EL (cell line): ENCODE measurements at places on chromosomes 5 and 9.

DNA sequence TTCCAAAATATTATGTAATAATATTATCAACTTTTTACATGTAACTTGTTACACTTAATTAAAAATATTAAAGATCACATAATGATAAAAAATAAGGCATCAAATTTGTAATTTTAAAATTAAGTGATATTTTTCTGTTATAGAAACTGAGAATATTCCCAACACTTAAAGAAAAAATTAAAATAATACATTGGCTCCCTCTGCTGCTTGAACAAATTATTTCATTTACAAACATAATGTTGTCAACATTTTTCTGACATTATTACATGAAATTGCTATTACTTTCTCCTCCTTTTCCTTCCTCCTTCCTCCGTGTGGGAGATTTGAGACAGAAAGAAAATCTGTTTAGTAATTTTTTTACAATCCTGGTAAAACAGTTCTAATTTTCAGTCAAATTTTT is 42.3 kb downstream of the RNF180 start:
- peak; percentile 13 for DNase-seq

DNA sequence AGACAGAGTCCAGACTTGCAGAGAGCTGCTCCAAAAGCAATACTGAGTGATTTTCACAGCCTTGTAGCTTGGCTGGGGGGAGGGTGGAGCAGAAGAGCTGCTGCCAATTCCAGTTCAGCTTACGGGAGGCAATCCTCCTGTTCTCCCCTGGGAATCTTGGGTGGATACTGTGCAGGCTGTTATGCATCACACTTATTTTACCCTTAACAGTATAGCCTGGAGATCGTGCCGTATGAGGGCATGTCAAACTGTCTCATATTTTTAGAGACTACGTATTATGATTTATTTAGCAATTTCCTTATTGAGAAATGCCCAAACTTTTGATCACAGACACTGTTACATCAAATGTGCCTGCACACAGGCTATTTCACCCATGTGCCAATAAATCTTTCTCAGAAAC is 85.2 kb downstream of the BASP1 start:
- DNase-seq, result no peak

DNA sequence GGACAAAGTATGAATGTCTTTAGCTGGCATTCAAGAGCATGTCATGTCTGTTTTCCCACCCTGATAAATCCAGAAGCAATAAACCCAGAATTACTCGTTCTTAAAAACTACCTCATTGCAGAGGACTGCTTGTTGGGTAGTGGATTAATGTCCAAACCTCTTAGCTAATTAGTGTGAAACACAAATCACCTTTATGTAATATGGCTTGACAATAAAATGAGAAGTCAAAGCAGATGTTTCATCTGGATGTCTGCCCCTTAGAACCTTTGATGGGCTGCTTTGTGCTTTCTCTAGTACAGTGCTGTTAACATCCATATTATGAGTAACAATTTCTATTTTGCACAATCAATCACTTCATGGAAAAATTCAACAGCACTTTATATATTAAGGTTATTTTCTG is 149.1 kb upstream of the TUT7 start:
- DNase-seq, result no peak

- peak; percentile 32 for DNase-seq
Observed at GRCh38 chr5:93874080-93874479, 132.7 kb upstream of the POU5F2 start.

DNA sequence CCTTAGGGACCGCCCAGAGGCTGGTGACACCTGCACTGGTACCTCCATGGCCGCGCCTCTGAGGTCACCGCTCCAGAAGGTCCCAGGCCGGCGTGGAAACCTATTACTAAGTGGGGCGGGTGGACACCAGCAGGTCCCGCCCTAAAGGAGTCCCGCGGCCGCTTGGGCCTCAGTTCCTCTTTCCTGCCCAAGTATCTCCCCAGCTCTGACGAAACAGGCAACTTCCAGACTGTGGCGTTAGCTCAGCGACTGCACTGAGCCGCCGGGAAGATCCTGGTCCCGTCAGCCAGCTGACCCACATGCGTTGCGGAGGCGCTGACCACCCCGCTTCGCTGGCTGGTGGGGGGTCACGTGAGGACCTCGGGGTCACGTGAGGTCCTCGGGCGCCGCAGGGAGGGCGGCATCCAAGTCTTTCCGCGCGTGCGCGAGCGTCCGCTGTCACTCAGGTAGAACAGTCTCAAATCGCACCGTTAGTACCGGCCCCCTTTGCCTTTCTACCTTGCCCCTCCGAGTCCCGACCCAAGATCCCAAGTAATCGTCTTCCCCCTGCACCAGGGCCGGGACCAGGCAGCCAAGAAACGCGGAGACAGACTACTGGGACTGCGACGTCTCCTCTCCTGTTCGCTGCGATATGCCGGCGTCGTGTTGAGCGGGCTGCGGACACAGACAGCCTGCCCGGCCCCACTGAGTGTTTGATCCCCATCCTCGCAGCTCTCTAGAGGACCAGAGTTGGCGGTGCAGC is 53.7 kb upstream of the KDM4C start:
- peak; percentile 72 for DNase-seq

DNA sequence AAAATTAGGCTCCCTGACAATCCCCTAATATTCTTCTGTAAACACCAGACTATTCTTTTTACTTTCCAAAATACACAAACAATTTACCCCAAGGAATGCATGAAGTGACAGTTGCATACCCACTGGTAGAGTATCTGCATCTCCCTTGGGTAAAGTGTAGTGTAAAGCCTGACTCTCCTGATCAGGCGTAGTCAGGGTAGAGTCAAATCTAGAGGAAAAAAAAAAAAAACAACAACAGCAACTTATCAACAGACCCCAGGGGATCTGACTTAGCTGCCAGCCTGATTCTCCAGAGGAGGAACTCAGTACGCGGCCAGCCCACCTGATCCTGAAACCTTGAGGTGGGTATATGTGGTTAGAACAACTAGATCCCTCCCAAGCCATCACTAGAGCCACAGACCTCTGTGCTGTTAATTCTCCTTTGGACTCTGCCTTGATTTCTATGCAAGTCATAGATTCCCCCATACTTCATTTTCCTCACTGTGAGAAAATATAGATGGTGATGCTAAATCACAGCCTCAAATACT is 61.0 kb downstream of the ZNF608 start:
- DNase-seq, result no peak

DNA sequence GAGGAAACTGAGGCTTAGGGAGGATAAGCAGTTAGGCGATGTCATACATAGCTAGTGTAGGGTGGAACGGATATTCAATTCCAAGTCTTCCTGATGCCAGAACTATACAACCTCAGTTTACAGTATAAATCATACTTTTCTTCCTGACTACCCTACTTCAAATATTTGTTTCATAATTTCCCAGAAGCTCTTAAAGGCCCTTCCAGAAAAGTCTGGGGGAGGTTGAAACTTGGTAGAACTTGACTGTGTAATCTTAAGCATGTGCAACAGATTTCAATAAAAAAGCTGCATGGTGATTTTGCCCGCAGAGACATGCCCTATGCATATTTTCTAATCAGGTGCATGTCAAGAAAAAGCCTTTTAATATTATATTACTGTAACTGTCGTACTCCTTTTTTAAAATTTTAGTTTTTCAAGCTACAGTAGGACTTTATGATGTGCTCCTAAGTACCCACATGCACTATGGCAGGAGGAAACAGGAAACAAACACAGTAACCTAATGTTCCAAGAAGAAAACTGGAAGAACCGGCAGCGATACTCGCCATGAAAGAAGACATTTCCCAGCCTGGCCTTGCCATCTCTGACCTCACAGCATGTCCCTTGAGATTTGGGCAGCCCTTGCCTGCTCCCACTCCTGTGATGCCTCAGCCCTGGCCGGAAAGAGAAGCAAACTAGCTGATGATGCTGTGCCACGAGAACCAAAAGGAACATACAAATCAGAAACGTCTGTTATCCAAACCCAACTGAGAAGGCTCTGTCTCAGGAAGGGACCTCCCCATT is 266.0 kb downstream of the EFNA5 start:
- DNase-seq, result no peak

GRCh38 chr5:119313658-119314605 is 41.9 kb upstream of the TNFAIP8 start:
- DNase-seq, result no peak

DNA sequence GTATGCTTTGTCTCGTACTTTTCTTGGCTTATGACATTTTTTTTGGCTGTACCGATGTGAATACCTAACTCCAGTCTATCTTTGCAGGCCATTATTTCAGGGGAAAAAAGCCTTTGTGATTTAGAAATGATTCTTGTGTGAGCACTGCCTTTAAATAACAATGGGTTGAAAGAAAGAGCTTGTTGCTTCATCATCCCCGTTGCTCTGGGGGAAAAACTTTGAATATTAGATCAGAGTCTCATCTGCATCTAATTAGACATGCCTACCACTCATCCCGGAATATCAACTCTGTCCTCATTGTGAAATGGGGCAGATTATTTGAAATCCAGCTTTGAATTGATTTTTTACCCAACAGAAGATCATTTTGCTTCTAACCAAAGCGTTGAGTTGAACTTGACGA is 13.5 kb downstream of the CXCL14 start:
- DNase-seq, result no peak

DNA sequence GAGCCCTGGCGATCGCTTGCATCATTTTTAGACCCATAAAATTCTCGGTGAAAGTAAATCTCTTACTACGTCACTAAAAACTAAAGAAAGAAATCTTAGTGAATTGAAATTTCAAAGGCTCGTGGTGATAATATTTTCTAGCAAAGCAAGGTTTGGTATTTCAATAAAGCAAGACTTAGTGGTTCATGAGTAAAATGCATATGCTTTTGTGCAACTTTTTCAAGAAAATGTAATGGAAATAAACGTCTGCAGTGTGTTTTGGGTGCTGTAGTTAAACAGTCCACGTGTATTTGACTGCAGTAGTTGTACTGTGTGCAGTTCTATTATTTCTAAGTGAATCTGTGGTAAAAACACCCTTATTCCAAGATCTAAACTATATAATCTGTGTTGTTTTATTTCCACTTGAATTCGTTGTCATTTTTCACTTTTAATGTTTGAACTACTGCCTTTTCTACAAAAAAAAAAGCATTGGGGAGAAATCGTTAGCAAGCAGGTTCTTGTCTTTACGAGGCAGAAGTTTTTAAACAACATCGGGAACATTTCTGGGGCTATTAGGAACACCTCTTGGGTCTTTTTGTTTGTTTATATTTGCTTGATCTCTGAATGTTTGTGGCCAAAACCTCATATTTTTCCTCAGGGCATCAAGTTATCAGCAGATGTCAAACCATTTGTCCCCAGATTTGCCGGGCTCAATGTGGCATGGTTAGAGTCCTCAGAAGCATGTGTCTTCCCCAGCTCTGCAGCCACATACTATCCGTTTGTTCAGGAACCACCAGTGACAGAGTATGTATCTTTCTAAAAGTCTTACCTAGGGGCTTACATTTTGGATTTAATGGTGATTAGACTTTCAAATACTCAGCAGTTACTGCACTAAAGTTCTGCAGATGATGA is 960 bp downstream of the SECISBP2 start:
- DNase-seq, result peak; percentile 19

- DNase-seq, result no peak
Observed at GRCh38 chr5:59385700-59386099, 507.8 kb downstream of the PDE4D start.

DNA sequence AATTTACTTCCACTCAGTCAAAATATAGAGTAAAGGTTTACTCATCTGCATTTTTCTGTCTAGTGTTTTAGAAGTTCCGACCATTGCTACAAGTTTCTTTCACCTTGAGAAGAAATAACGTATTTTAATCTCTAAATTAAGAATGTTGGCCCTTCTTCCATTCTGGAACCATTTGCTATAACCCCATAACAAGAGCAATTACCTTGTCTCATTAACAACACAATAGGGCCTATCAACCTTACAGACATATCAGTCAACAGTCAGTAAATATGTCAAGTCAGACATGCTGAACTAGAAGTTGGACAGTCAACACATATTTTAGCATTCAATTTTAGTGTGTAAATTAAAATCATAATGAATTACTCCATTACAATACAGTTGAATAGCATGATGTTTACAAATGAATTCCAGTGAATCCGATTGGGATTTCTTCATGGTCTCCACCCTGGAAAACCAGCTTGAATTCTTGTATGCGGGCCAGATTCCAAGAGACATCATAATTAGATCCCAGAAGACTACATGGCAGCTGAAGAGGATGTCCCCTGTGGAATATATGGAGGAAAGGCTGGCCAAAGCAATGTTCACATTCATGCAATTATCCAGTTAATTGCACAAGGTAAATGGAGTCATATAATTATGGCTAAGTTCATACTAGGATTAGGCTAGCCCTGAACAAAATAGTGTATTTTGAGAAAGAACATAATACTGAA is 196.2 kb upstream of the TARS1 start:
- DNase-seq, result no peak

- DNase-seq, result no peak
Observed at GRCh38 chr5:158884827-158885518, 214.7 kb downstream of the EBF1 start.

DNA sequence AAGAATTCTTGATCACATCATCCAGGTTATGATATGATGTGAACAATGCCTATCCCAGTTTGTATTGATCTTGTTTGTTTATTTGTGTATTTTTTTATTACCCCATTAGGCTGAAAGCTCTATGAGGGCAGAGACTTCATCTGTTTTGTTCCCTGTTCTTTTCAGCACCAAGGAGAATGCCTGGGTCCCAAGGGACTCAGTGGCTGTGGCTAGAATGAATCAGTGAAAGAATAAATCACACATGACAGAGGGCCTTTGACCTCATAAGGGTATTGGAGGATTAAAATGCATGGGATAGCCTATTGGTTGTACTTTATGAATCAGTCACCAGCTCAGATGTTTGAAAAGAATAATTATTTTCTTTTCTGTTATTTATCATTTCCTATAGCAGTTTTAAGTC is 292.2 kb downstream of the GAS1 start:
- no peak for DNase-seq

DNA sequence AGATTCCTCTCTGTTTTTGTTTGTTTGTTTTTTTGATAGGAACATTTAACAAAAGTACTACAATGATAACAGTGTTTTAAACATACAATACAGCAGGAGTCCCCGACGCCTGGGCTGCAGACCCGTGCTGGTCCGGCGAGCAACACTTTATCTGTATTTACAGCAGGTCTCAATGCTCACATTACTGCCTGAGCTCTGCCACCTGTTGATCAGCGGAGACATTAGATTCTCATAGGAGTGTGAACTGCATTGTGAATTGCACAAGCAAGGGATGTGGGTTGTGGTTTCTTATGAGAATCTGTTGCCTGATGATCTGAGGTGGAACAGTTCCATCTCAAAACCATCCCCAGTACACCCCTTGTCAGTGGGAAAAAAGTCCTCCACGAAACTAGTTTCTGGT is 1068.5 kb upstream of the CDH10 start:
- DNase-seq, result no peak

DNA sequence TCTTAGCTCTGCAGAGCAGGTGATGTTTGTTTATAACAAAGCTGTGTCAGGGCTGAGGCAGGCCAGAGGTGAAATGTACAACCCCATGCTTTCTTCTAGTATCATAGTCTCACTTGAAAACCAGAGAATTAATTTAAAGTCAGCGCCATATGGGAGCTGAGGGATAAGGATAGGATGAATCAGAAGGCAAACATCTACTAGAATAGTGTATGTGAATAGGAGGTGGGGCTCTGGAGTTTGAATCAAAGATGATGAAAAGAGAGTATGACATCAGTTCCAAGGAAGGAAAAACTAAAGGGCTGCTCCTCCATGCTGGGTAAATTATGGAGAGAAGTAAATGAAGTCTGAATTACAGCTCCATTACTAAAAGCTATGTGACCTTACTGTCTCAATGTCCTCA is 441.5 kb downstream of the RASEF start:
- DNase-seq, result no peak
